ENCODE measurements at places on chromosomes 1 and 21.

- no peak for DNase-seq
Observed at GRCh38 chr1:160124705-160125478, 9.3 kb downstream of the ATP1A2 start.

DNA sequence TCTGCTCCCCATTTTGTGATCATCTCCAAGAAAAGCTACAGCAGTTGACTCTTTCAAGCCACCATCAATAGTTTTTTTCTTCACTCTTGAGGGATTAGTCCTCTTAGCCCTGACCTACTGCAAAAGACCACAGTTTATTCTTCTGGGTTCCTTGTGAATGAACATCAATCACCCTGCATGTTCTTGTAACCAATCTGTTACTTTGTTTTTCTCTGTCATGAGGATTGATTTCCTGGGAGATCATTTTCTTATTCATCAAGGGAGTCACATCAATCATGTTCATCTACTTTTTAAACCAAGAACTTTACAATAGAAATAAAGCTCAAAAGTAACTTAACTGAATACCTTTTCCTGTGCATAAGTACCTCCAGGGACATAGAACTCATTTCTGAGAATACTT lies 21.8 kb downstream of the ILDR2 start:
- no peak for DNase-seq

DNA sequence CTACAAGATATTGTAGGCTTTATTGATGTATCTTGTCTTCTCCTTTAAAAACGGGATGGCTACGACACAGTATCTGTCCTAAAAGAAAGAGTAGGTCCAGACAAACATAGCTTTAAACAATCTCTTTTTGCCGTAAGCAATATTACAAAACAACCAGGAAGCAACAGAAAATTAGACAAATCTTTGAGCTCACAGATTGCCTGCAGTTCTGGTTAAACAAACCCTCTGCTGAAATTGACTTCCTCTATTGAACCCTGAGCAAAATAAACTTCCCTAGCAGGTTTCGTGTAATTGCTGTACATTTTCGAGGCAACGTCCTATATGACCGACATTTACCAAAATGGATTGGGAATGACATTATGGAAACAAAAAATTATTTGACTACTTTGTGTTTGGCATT lies 50.6 kb downstream of the CHML start:
- DNase-seq, result no peak

DNA sequence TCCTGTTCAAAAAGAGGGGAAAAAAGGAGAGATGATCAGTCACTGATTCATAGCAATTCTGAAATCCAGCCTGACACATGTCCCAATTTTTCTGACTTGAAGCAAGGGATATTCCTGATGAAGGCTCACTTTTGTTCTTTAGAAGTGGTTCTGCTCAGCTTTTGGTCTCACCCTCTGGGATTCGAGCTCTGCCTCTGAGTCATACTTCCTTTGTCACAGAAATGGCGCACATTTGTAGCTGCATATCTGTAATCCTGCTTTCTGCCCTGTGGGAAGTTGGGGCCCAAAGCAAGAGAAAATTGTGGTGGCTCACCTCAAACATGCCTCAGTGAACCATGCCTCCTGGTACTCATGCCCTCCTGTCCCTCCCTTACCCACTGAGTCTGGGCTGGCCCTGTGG lies 22.3 kb upstream of the FAM78B start:
- DNase-seq, result no peak

GRCh38 chr1:85372683-85373377 lies 92.1 kb downstream of the DDAH1 start:
- DNase-seq, result no peak

- DNase-seq, result no peak
Observed at GRCh38 chr1:183961132-183961531, 76.4 kb downstream of the COLGALT2 start.

DNA sequence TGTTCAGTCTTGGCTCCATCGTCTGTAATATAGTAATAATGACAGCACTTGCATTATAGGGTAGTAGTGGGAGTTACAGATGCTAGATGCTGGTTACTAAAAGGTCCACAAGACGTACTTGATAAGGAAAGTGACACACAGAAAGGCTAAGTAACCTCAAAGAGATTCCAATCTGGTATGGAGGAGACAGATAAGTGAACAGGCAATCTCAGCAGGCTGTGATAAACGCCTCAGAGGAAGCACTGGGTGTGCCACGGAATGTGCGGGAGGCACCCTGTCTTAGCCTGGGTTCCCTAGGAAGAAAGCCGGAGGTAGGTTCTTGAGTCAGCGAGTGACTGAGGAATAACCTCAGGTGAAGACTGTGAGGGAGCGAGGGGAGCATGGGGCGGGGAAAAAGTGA lies 4.6 kb upstream of the CTPS1 start:
- DNase-seq, result no peak

DNA sequence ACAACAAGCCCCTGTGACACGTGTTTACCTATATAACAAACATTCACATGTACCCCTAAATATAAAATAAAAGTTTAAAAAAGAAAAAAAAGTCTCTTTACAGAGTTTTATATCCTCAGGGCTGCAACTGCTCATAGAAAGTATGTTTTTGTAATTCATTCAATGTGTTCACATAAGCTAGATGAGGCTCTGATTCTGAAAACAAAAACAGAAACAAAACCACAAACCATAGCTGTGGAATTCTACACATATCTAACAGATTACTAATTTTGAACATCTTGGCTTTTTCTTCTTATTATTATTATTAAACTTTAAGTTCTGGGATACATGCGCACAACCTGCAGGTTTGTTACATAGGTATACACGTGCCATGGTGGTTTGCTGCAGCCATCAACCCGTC lies 579.6 kb upstream of the ZRANB2 start:
- DNase-seq, result no peak

DNA sequence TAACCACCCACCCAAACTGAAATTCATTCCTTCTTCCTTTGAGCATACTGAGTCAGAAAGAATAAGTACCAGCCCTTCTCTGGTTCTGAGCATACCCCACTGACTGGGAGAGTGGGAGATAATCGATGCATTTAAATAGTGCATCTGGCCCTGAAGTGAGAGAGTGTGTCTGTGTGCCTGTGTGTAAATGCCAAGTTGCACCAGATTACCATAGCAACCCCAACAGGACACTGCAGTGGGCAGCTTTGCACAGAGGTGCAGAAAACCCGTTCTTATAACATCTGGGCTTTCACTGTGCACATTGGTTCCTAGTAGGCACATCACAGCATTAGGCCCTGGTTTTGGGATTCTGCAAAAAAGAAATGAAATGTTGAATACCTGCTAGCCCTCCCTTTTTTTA lies 2.3 kb downstream of the ASTN1 start:
- no peak for DNase-seq

DNA sequence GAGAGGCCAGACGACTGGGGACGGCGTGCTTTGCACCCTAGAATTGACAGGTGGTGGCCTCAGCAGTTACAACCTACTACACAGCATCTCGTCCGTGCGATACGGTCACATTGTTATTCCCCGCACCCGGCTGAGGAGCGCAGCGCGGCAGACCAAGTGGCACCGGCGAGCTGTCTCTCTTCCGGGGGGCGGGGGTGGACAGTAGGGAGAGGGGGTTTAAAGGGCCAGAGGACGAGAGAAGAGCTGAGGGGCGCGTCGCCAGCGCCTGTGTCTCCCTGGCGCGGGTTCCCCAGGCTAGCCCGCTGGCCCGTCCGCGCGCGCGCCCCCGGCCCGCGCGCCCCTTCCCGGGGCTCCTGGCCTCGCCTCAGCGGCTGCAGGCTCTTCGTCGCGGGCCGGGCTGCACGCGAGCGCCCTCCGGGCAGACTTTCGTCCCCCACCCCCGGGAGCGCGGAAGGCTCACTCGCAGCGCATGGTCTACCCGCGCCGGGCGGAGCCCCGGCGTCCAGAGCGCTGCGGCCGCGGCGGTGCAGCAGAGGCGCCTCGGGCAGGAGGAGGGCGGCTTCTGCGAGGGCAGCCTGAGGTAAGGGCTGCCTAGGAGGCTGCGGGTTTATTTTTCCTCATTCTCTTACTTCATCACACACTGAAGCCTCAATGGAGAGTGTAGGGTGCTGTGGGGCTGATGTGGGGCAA lies at the start of gene PDE4B:
PDE4B (plus strand) TSS at position 227 of the 690 bp plus-strand sequence.
- DNase-seq, result no peak

DNA sequence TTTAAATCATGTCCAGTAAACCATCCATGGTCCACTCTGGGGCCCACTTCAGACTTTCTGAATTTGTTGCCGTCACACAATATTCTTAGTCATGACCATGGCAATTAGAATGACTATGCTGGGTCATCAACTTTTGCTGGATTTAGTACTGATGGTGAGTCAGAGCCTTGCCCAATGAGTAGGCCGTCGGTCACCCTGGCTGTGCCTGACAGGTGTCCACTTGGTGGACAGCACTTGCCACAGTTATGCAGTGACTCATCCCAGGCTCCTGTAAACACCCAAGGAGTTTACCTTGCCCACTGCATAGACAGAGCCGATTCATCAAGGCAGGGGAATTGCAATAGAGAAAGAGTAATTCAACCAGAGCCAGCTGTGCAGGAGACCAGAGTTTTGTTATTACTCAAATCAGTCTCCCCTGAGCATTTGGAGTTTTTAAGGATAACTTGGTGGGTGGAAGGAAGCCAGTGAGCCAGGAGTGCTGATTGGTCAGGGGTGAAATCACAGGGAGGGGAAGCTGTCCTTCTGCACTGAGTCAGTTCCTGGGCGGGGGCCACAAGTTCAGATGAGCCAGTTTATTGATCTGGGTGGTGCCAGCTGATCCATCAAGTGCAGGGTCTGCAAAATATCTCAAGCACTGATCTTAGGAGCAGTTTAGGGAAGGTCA lies 333.8 kb downstream of the PTPRU start:
- no peak for DNase-seq

- DNase-seq, result no peak
Observed at GRCh38 chr1:225811622-225812487, 1.9 kb downstream of the EPHX1 start.

GRCh38 chr21:38307771-38308531 lies 51.2 kb downstream of the KCNJ15 start:
- no peak for DNase-seq

Data from activated T-helper 9 cell treated with anti-CD3 and anti-CD28 coated beads, Interleukin-2, amount 50 U/mL, for 16 hours (primary cell).